ENCODE measurements at places on chromosomes 11 and 22.
A peak's percentile ranks its signal among the peaks of the same experiment; 100 is the strongest.

DNA sequence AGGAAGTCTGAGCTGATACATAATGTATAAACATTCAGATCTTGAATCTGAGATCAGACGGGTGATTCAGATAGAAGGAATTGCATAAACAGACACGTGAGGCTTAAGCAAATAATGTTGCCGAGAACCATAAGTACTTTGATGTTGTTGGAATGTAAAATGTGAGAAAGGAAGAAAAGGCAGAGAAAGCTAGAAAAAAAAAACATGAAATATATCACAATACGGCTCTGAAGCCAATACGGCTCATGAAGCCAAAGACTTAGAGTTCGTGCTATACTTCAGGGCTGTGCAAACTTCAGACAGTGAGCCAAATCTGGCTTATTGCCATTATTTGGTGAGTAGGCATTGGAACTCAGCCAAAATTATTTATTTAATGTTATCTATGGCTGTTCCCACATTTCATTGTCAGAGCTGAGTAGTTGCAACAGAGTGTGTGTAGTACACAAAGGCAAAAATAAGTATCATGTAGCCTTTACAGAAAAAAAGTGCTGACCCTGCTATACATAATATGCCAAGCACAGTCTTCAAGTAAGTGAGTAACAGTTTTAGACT lies 673.3 kb downstream of the CNTN5 start:
- no peak for DNase-seq

GRCh38 chr11:29306527-29306926 lies 710.3 kb downstream of the KCNA4 start:
- DNase-seq: no peak

DNA sequence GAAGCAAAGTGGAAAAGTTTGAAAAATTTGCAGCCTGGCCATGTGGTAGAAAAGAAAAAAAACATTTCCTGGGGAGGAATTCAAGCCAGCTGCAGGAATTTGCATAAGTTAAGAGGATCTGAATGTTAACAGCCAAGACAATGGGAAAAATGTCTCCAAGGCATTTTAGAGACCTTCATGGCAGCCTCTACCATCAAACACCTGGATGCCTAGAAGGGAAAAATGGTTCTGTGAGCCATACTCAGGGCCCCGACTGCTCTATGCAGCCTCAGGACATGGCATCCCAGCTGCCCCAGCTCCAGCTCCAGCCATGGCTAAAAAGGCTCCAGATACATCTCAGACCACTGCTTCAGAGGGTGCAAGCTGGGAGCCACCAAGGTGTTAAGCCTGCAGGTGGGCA lies 149.1 kb upstream of the SOX6 start:
- no peak for DNase-seq

DNA sequence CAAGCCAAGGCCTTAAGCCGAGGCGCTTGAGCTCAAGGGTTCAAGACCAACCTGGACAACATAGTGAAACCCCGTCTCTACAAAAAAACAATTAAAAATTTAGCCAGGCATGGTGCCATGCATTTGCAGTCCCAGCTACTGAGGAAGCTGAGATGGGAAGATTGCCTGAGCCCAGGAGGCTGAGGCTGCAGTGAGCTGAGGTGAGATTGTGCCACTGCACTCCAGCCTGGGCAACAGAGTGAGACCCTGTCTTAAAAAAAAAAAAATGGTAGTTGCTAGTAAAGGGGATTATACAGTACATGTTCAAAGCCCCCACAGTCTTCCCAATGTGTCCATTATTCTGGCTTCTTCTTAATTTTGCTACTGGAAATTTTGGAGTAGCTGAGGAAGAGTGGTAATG lies 18.2 kb downstream of the CABIN1 start:
- no peak for DNase-seq

DNA sequence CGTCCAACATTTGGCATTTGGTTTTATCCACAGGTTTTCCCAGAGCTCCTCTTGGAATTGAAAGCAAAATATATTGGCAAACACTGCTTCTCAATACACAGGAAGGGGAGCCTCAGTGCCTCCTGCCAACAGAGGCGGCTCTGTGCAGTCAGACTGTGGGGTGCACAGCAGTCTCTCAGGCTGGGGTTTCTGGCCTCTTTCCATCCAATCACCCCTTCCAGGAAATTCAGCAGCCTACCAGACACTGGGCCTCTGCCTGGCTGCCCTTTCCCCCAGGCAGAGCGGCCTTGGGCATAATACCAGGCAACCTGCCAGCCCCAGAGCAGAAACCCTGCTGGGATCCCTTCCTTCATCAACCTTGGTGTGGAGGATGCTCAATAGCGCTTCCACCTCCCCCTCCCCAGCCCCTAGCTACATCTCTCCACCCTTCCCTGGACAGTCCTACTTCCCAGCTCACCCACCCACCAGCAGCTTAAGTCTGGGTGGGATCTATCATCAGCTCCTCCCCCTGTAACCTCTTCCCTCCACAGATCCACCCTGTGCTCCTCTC lies 17.8 kb upstream of the RAPSN start:
- DNase-seq: peak; percentile 94

- peak; percentile 25 for DNase-seq
Observed at GRCh38 chr22:46674367-46674781, 54.2 kb downstream of the GRAMD4 start.

DNA sequence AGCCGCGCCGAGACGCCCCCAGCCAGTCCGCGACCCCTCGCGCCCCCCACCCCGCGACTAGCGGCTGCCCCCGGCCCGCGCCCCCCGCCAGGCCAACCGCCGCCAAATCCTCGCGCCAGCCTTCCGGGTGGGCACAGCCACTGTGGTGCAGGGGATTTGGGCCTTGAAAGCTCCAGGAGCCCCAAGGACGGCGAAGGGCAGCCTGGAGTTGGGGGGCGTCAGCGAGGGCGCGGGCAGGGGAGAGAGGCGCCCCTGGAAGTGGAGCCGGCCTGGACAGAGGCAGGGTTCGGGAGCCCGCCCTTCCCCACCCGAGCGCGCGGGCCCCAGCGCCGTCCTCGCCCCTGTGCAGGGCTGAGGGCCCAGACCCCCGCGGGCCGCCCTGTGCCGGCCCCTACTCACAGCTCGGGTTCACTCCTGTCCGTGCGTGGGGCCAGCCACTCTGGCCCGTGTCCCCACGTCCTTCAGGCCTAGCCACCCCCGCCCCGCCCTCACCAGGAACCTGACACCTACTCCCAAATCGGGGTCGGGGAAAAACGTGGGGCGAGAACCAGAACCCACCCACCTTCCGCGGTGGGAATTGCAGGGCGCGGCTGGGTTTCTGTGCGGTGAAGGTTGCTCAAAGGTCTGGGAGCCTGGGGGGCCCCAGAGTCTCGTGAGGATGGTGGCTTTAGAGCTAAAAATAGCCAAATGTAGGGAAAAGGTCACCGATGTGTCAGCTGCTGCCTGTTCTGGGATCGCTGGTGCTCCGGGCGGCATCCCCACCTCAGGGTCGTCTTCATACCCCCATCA lies at the start of gene CPT1B:
CPT1B (minus strand) TSS at position 441 of the 789 bp plus-strand sequence. CDS start 512 bp downstream, outside the sequence.
- no peak for DNase-seq

DNA sequence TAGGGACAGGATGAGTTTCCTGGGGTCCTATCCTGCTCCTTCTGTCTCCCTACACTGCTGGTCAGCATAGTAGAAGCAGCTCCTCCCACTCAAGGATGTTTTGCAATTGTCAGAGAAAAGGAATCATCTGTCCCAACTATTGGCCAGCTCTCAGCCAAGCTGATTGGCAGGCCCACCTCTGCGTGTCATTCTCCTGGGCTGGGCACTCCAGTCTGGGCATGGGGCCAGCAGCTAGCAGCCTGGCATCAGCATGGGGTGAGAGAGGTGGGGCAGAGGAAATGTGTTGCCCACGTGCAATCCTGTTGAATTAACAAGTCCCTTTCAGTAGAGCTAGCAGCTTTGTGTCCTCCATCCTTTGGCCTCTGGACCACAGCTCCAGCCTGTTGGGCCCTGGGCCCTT lies 14.1 kb downstream of the ANKK1 start:
- peak; percentile 81 for DNase-seq

GRCh38 chr11:4464216-4465159 lies 15.4 kb downstream of the OR52K2 start:
- DNase-seq: no peak

- peak; percentile 26 for DNase-seq
Observed at GRCh38 chr22:24695561-24696511, 78.7 kb downstream of the PIWIL3 start.

DNA sequence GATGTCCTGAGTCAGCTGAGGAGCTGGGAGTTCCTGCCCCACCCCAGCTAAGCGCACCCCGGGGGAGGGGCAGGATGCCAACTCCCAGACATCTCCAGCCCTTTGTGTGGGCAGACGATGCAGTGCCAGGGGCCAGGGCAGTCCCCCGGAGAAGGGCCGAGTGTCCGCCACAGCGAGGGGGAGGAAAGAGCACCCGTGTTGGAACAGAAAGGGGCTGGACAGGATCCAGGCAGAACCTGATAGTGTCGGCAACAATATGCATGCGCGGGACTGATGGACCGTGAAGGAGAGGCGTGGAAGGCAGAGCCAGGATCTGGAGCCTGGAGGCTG lies 1434.7 kb downstream of the BRD1 start:
- no peak for DNase-seq

DNA sequence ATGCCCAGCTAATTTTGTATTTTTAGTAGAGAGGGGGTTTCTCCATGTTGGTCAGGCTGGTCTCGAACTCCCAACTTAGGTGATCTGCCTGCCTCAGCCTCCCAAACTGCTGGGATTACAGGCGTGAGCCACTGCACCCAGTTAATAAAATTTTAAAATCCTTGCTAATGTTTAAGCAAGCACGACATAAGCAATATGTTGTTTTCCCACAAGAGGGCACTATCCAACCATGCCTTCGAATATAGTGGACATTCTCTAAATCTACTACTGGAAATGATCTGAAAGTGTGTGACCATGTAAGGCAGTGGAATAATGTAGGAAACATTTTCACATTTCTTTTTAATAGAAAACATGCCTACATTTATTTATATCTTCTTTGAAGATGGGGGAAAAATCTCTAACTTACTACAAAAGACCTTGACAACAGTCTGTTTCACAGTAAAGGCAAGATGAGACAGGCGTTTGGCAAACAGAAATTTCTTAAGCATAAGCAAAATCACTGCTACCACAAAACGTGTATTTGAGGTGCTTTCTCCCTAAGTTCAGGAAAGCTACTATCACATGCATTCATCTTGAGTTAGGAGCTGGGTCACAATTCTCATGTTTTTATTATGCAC lies 38.2 kb downstream of the PITPNB start:
- peak; percentile 77 for DNase-seq

DNA sequence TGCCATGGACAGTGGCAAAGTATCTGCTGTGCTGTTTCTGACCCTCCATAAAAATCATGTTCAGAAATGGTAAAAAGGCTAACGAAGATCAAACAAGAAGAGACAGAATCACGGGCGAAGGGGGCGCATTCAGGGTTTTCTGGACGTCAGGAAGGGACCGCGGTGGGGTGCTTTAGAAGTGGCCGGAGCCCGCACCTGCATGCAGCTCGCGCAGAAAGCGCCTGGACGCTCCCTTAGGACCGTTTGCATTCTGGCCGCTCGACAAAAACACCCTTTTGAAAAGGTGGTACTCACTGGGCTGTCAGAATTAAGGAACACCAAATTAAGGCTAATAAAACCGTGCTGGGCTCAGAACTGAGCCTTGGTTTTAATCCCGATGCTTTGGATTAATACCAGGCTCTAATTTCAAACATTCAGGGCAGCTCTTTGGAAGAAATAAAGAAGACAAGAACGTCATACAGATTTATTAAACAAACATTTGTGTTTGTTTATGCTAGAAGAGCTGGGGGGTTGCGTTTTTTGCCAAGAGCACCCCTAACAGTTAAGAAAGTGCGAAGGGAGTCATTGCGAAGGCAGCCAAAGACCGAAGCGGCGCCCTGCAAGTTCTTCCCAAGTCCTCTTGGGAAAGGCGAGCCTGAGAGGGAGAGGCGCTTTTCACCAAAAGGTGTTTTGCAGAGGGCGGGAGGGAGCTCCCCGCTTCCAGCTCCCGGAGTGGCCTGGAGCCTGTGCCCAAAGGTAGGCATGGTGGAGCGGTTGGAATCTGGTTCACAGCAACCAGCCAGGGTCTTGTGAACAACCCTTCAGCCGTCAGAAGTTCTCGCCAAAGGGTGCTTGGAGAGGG lies 47.7 kb upstream of the DBX1 start:
- DNase-seq: no peak

DNA sequence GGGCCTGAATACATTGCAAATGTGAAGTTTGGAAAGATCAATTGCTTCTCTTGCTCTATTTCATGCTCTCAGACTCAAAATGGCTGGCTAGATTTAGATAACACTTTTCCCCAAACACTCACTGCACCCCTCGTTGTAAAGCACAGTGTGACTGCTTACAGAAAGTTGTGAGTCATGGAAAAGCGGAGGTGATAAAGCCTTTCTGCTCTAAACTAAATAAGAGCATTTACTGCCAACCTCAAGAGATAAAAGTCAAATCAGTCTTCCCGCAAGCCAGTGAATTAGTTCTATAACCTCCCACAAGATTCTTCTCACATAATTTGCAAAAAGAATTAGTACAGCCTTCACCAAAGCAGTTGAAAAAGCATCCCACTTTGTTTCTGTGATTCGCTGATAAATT lies 168.7 kb downstream of the WT1 start:
- DNase-seq: peak; percentile 17

DNA sequence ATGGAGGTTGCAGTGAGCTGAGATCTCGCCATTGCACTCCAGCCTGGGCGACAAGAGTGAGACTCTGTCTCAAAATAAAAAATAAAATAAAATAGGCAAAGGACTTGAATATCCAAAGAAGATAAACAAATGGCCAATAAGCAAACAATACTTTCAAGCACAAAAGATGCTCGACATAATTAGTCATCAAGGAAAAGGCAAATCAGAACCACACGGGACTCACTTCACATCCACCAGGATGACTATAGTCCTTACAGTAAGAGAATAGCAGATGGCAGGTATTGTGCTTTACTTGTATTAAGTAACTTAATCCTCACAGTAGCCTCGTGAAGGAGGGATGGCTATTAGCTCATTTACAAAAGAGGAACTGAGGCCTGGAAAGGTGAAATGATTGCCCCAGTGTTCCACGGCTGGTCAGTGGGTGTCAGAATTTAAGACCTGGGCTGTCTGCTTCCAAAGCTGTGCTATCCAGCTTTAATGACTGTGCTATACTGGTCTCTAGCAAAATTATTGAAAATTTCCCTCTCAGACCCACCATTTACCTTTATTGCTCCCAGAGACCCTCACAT lies 40.2 kb upstream of the RBFOX2 start:
- DNase-seq: no peak

DNA sequence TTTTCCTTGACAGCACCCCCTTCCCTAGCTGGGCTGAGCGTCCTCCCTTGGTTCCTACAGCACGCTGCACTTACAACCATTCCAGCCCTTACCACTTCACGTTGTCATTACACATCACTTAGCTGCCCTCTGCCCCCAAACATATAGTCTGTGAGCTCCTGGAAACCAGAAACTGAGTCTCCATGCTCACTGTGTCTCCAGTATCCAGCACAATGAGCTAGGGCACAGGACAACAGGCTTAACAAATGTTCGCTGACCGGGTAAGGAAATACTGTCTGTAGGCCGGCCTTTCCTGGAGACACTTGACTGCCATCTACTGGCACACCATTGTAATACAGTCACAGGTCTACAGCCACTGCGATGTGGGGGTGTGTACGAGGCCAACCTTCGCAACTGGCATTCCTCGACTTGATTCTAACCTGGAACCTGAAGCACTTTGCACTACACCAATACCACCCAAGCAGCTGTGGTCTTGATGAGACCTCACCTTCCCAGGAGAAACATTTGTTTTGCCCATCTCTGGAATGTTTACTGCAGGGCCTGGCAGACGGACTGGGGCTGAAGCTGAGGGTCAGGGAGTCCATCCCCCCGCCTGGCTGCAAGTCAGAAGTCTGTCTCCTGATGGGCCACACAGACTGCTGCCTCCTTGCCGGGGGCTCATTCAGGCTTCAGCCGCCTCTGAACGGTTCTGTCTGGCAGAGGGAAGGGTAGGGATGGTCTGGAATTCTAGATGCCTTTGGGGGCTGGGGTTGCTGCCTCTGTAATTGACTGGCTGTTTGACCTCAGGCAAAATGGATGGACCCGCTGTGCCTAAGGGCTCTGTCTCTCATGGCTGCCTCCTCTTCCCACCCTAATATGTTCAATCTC lies 72.0 kb downstream of the SYN3 start:
- DNase-seq: peak; percentile 85

Data from spinal cord (tissue), 10 donors.